BE2C (cell line): ENCODE measurements at places on chromosomes 4 and X.
A peak's percentile ranks its signal among the peaks of the same experiment; 100 is the strongest.

DNA sequence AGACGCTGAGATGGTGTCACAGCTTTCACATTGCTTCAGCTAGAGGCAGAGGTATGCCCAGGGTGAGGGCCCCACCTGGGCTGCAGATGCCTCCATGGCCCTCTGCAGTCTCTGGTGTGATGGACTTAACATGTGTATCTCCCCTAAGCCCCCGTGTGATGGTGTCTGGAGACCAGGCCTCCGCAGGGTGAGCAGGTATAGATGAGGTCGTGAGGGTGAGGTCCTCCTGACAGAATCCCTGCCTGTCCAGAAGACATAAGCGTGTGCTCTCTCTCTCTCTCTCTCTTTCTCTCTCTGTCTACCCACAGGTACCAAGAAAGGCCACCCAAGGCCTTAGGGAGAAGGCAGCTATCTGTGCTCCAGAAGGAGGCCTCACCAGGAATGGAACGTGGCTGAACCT, 50.9 kb downstream of the CPZ start:
- DNase-seq: no peak

GRCh38 chr4:92305878-92306520, 2.2 kb downstream of the GRID2 start:
- DNase-seq: peak; percentile 28

DNA sequence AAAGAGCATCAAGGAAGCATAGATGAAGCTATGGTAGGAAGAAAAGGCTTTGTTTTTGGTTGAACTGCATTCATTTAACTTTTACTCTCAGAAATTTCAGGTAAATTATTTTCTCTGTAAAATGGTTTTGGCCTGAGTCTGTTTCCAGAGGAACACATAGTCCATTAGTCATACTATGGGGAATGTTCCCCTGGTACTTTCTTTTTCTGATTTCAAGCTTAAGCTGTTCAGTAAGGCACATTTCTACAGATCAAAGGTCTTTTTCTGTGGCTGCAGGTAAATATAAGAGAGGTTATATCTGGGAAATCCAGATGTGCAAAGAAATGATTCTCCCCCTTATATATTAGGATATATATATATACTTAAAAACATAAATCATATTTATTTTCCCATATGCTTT, 1744.4 kb upstream of the ADGRL3 start:
- no peak for DNase-seq

DNA sequence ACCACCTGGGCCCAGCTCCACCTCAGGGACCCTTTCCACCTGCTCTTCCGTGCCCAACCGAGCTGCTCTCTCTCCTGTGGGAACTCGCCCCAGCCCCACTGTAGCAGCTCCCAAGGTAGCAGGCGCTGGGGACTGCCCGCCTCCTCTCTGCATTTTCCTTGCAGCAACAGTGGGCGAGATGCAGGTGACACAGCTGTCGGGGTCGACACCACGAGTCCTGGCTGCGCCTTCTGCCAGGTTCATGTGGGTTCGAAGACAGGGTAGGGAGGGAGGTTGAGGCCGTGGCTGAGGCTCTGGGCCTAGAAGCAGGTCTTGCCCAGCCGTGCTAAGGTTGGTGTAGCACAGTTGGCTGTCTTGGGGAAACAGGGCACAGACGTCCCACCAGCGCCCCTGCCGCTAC, 245.2 kb upstream of the FSTL5 start:
- no peak for DNase-seq

- no peak for DNase-seq
Measured at GRCh38 chr4:187910741-187911140, 84.8 kb upstream of the ZFP42 start.

DNA sequence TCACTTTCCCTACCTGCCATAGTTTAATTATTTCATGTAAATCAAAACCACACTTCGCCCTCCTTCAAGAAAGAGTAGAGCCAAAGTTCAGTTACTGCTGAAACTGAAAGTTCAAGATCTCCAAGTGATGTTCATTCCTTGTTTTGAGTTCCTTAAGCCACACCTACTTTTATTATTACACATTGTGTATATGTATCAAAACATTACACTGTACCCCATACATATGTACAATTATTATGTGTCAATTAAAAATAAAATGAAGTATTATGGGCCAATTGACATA, 892.3 kb upstream of the NDST4 start:
- no peak for DNase-seq

GRCh38 chr4:66959207-66959606, 586.1 kb downstream of the CENPC start:
- DNase-seq: no peak

- DNase-seq: peak; percentile 15
Measured at GRCh38 chr4:37793562-37793961, 32.9 kb upstream of the PGM2 start.

DNA sequence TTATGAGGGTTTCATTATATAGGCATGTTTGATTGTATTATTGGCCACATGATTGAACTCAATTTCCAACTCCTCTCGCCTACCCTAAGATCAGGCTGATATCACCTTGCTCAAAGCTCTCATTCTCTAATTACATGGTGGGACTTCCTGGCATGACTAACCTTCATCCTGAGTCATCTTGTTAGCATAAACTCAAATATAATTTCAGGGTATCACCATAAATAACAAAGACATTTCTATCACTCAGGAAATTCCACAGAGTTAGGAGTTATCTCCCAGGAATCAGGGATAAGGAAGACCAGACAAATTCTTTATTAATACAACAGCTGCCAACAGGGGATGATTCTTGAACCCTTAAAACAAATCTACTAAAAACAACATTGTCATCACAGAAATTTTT, 90.7 kb downstream of the NDST3 start:
- no peak for DNase-seq

GRCh38 chrX:41047878-41048534, 37.2 kb upstream of the USP9X start:
- no peak for DNase-seq

GRCh38 chrX:129746557-129747470, 8.0 kb downstream of the XPNPEP2 start:
- no peak for DNase-seq

DNA sequence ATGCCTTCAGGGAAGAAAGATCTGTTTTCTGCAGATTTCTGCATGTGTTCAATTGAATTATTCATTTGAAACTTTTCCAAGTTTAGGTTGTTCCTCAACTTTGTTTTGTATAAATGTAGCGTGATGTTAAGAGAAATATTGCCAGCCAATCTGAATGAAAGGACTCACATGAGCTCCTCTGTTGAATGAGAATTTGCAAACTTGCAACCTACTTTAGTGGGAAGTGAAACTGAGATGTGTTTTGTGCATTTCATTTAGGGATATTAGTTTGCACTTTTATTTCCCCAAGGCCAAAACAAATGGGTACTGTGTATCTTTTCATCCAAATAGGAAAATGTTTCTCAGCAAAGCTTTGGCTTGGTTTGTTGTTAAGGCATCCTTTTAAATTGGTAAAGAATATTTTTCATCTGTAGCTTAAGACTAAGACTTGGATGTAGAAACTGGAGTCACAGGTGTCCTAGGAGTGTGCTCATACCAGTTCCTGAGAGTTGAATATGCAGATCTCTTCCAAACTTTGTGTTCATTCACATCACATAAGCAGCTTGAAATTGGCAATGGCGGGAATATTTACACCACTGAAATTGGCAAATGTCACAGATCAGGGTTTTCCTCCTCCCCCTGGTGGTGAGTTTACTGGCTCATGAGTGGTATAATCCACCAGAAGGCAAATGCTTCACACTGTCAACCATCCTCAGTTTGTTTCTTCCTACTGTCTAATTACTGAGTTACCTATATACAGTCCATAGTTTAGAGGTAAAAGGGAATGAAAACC, 193.6 kb upstream of the BANK1 start:
- DNase-seq: peak; percentile 18
